Stimulated activated CD4-positive, alpha-beta T cell treated with anti-CD3 and anti-CD28 coated beads, Interleukin-2, amount 100 ng/mL, for 48 hours (primary cell): ENCODE measurements at places on chromosomes 12 and 14.

DNA sequence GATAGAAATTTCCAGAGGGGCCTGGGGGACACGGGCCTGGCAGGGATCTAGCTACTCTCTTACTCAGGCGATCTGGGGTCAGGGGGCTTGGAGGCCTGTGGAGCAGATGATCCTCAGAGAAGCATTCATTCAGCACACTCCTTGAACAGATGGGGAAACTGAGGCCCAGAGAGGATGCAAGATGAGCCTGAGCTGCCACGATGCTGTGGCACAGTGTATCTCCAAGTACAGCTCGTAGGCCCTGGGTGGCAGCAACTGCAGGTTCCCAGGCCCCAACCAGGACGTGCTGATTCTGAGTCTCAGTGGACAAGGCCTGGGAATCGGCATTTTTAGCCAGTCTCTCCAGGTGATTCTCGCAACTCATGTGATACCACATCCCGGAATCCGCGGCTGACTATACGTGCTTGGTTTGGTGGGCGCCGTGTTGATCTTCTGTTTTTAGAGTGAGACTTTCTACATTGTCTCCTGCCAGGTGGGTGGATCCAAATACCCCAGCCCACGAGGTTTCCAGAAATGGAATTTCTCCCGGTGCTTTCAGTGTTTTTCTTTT is 22.5 kb downstream of the ADGRD1 start:
- no peak for DNase-seq

GRCh38 chr14:101185073-101185835 is 281.7 kb upstream of the RTL1 start:
- no peak for DNase-seq

- no peak for DNase-seq
Measured at GRCh38 chr14:98498019-98498885, 773.7 kb downstream of the BCL11B start.

DNA sequence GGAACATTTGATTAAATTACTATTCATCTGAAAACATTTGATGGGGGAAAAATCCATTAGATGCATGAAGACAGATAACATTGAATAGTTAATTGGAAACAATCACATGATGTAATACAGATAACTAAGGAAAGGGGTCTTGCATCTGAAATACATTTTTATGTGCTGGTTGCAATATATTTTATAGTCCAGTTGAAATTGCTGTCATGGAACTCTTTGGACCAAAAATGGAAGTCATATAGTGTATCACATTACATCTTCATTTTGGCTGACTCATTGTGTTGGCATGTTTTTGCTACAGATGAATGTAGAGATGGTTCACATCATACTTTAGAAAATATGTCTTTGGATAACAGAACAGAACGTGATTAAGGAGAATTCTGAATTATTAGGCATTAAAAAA is 43.0 kb upstream of the GNPNAT1 start:
- no peak for DNase-seq

DNA sequence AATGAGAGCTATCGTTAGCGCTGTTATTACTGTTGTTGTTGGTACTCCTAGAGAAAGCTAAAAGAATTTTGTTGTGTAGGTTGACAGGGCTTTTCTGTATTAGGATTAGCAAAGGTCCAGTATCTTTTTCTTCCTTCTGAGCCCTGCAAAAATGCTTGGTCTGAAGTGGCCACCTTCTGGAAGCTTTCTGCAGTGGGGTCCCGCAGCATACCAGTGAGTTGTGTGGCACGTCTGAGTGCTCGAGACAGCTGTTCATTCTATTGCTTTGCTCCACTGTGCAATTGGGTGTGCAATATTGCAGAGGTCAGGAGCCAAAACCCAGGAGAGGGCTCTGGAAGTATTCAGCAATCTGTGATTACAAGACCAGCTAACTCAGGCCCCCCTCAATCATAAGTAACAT is 57.1 kb downstream of the CCDC60 start:
- DNase-seq: no peak

DNA sequence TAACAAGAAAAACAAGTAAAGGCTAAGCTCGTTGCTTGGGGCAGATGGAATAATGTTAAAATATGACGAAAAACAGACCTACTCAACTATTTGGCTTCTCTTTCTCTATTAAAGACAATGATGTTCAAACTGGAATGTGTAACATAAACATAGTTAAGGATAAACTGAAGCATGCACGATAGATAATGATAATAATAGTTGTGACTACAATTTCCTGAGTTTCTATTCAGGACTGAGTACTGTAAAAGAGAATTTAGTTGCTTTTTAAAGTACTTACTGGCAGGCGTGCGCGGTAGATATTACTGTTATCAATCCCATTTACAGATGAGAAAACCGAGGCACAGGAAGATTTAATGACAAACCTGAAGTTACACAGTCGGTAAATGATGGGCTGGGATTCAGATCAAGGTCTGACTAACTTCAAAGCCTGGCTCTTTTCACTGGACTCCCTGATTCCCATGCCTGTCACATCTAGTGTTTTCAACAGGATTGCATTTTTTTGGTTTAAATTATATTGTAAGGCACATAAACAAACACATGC is 103.0 kb downstream of the CRADD start:
- no peak for DNase-seq

DNA sequence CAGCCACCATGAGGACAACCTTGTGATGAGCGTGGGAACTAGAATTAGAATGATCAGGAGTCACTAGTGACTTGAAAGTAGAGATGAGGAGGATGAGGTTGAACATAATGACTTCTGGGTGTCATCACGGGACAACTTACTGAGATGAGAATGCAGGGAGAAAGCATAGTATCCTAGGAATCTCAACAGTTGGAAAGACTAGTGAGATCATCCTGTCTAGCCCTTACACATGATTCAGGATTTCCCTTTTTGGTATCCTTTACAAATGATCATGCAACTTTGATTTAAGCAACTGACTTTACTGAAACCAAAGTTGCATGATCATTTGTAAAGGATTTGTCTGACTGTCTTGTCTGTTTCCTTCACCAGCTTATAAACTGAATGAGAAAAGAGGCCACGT is 51.8 kb upstream of the HIF1A start:
- no peak for DNase-seq

GRCh38 chr14:51335531-51335930 is 95.5 kb downstream of the TMX1 start:
- DNase-seq: no peak

GRCh38 chr12:103547929-103548328 is 39.1 kb upstream of the STAB2 start:
- no peak for DNase-seq

- no peak for DNase-seq
Measured at GRCh38 chr12:127078577-127079350, 1188.2 kb upstream of the TMEM132C start.

DNA sequence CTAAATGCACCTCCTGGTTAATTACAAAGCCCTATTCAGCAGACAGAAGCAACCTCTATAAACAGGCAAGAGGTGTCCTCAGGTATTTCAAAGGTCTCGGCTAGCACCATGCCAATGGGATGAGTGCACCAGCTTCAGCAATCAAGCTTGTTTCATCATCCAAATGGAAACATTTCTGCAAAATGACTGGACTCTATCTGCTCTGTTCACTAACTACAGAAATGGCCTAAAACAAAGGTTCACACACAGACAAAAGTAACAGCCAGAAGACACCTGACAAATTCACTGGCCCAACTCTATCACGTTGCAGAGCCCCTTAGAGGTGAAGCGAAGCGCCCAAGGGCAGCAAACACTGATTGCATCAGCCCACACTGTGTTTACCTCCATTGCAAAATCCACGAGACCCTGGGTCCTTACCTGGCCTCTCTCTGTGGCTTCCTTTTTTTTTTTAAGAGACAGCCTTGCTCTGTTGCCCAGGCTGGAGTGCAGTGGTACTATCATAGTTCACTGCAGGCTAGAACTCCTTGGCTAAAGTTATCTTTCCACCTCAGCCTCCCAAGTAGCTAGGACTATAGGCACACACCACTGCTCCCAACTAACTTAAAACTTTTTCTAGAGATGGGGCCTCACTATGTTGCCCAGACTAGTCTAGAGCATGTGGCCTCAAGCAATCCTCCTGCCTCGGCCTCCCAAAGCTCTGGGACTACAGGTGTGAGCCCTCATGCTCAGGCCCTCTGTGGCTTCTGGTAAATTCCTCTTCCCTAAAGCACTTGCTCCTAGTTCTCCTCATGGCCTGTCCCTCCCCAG is 8.5 kb upstream of the SYNE3 start:
- DNase-seq: no peak

DNA sequence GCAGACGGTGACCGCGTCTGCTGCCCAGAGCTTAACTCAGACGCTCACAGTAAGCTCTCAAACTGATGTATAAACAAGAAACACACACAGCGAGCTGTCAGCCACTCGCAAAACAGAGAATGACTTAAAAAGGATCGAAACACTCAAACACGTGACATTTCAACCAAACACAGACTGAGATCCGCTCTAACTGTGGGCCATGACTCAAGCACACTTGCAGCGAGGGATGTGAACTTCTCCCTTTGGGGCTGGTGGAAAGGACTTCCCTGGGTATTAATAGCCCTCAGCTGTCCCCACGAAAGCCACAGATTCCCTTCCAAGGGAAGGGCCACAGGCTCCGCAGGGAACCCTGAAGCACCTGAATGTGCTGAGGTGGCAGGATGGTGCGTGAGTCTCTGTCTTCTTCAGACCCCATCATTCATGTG is 29.1 kb downstream of the CCDC88C start:
- DNase-seq: no peak

- peak; percentile 6 for DNase-seq
Measured at GRCh38 chr12:97404543-97404942, 58.1 kb upstream of the RMST start.

DNA sequence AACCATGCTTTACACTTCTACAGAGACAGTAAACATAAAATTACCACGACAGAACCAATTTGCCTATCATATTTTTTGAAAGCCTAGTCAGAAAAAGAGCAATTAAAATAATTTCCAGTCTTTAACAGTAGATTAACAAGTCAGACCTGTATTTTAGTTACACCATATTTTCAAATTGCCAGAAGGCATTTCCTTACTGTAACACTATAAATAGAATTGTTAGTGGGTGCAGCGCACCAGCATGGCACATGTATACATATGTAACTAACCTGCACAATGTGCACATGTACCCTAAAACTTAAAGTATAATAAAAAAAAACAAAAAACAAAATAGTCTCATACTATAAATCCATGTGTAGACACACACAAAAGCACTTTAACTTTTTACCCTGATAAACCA is 16.0 kb downstream of the SOS2 start:
- no peak for DNase-seq

DNA sequence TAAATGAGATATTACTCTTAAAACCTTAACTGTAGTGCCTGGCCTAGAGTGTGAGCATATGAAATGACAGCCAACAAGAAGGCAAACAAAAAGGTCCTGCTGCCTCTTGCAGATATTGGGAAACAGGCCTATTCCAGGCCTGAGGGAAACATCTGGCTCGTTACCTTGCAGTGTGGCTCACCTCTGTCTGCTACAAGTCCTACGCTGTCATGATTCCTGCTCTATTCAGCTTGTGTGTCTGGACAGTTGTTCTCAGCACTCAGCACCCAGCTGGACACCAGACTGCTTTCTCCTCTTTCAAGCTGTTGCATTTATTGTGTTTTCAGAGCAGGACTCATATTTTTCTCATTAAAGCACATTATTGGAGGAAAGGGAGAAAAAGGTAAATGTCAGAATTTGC is 113.5 kb downstream of the TMTC2 start:
- DNase-seq: no peak

DNA sequence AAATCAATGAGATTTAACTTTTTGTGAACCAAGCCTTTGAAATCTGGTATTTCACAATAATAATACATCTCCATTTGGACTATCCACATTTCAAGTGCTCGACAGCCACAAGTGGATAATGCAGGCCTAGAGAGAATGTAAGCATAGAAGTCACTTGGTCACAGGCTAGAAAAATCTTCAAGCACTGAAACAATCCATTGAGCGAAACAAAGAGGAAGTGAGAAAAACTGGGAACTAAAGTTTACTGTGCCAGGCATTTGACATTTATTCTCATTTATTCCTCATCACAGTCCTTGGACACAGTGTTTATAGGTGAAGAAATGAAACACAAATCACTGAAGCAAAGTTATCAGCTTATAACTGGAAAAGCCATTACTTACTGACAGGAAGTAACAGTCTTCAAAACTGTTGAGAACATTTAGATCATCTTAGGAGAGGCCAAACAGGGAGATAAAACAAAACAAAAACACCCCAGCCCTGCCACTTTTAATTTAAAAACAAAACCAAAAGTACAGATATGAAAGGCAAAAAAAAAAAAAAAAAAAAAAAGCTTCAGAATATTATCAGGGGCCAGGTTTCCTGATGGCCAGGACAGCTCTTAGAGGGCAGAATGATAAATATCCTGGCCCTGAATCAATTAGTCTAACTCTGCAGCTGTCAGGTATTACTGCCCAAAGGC is 29.2 kb downstream of the GNS start:
- DNase-seq: no peak

- DNase-seq: no peak
Measured at GRCh38 chr12:52208424-52209165, 16.8 kb upstream of the KRT80 start.

- no peak for DNase-seq
Measured at GRCh38 chr12:121738340-121738858, 25.8 kb downstream of the TMEM120B start.

DNA sequence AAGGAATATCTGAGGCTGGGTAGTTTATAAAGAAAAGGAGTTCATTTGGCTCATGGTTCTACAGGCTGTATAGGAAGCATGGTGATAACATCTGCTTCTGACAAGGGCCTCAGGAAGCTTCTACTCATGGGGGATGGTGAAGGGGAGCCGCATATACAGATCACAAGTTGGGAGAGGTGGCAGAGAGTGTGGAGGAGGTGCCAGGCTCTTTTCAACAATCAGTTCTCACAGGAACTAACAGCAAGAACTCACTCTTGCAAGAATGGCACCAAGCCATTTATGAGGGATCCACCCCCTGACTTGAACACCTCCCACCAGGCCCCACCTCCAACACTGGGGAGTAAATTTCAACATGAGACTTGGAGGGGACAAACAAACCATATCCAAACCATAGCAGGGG is 3.5 kb upstream of the TSPAN11 start:
- DNase-seq: no peak

- DNase-seq: no peak
Measured at GRCh38 chr12:4025181-4026019, 152.2 kb upstream of the PARP11 start.

DNA sequence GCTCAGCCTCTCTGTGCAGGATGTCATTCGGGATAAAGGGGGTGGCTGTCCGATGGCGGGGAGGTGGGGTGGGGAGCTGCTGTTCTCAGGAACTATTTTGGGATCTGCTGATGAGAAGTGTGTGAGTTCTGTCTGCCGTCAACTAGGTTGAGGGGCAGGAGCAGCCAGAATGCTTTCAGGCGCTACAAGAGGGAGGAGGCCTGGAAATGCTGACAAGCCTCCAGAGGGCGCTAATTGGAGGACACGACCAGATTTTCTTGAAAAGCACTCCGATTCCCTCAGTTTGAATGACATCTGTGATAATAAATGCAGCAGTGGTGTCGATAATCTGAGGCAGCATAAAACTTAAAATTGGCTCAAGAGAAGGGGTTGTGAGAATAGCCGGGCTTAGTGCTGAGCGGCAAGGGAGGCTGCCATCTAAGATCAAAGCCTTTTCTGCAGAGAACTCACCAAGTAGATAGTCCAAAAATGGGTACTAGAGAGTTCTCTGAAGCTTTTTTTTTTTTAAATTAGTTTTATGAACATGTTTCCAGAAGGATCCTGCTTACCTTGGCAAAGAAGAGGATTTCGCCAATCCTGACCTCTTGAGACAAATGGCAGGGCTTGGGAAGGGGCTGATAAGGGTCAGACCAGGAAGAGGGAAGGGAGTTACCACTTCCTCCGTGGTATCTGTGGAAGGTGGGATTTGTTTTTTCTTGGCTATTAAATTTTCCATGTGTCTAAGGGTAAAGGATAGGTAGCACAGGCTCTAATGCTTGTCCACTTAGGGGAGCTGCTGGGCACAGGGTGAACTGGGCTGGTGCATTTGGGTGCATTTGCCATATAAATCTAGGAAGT is 94.4 kb downstream of the CRACR2A start:
- DNase-seq: peak; percentile 15
